ENCODE measurements at places on chromosomes 1 and 21.
A peak's percentile ranks its signal among the peaks of the same experiment; 100 is the strongest.

GRCh38 chr1:183249941-183250452 lies 63.9 kb downstream of the LAMC2 start:
- no peak for DNase-seq

- DNase-seq = no peak
Observed at GRCh38 chr21:42200906-42201614, 17.9 kb upstream of the ABCG1 start.

DNA sequence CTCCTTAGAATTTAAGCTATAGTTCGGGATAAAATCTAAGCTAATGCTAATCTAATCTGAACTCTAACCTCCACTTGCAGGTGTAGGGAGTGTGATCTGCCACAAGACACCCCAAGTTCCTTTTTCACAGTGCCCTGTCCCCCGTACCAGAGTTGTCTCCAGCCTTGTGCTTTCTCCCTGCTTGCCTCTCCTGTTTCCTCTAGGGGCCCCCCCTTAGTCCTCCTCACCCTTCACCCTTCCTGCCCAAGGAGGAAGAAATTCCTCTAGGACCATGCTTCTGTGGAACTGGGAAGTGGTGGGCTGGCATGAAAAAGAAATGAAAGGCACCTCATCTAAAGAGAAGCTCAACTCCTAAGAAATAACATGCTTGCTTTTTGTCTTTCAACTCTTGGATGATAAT lies 50.2 kb upstream of the BCL9 start:
- no peak for DNase-seq

- no peak for DNase-seq
Observed at GRCh38 chr1:101030881-101031280, 5.3 kb upstream of the DPH5 start.

DNA sequence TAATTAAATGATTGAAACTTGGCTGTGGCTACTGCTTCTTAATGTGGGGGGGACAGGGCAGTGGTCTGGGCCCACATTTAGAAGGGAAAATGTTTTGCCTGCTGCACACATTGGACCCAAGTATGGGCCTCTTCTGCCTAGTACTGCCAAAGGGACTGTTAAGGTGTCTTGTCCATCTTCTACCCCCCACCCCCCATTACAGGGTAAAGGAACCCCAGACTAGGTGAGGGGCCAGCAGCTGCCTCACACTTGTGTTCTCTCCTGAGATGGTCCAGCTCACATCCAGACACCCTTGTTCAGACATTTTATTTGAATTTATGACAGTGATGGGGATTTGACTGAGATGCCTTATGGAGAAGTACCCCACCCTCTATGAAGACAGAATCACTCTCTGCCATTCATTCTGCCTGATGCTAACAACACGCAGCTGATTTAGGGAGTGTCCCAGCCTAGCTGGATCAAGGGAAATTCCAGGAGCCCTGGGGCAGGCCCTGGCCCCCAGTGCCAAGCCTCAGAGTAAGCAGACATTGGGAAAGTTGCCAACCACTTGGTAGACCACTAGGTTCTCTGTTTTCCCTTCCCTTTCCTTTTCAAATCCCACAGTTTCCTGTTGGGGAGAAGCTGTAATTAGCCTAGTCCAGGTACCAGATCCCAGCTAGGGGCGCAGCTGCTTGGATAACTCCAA lies 42.1 kb downstream of the YARS1 start:
- DNase-seq = no peak

DNA sequence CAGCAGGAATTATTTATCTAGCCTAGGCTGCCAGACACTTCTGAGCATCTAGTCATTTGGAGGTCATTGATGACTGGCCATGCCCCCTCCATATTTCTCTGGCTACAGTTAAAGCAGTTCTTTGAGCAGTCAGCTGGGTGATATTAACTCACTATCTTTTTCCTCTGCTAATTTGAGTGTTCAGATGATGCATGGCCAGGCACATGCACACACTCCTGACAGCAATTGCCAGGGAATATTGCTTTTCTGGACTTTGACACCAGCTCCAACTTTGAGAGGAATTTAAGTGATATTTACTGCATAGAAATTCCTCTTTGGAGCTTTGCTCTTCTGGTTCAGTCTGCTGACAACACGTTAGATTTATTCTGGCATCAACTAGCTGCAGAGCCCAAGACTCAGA lies 52.6 kb downstream of the CD247 start:
- no peak for DNase-seq

- no peak for DNase-seq
Observed at GRCh38 chr1:177301425-177302124, 130.8 kb downstream of the BRINP2 start.

GRCh38 chr1:180103819-180104218 lies 50.9 kb upstream of the QSOX1 start:
- DNase-seq = no peak

DNA sequence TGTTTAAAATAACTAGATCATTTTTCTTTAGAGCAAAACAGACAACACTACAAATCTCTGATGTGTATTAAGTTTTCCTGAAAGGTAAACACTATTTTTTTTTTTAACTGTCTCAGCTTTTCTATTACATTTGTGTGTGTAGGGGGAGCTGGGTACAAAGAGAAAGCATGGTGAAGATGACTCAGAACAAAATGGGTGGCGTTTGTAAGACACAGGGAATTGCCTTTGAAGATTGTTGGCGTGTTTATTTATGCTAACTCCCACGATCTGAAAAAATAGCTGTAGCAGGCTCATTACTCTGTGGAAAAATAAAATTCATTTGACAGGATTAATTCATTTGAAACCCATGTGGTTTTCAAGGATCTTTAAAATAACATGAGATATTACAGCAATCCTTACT lies 285.1 kb downstream of the RYR2 start:
- no peak for DNase-seq

- DNase-seq = peak; percentile 39
Observed at GRCh38 chr1:14113841-14114567, 414.0 kb downstream of the PRDM2 start.

DNA sequence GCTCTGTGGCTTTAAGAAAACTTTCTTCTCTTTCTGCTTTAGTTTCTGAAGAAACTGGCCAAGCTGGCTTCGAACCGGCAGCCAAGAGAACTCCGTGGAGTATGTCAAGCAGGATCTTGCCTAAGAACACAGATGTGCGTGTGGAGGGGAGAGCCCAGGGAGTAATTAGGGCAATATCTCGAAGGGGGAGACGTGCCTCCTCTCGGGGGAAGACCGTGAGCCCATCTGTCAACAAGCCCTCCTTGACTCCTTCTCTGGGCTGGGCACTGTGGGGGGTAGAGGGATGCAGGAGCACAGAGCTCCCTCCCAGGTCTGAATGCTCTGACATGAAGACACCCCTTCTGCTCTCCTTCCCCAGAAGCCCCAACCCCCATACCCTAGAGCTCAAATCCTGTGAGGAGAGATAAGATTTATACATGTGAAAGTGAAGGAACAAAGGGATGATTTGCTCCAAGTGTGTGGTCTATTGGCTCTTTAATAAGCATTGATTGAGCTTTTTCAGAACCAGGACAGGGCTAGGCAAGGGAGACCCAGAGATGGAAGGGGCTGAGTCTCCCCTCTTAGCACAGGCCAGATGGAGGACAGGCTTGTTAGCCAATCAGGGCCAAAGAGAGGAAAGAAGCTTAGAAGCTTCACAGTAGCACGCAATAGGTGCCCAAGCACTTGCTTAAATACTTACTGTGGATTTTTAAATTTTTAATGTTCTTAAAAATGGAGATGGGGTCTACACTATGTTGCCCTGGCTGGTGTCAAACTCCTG lies 37.5 kb downstream of the EDN2 start:
- no peak for DNase-seq

- no peak for DNase-seq
Observed at GRCh38 chr1:96840396-96840795, 118.8 kb downstream of the PTBP2 start.

DNA sequence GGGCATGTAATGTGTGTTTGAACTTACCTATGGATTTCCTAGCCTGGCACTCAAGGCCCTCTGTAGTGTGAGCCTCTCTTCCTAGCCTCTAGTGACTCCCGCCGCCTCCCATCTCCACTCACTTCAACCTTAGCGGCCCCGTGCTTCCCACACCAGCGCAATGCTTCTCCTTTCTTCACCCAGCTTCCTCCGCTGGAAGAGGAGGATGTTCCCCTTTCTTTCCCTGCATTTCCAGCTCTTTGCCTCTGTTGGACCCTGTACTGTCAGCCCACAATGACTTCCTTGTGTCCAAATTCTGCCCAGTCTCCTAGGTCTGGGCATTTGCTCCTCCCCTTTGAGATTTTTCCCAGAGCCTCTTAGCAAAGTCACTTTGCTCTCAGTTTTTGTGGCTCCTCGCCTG lies 138.1 kb upstream of the IRF2BP2 start:
- DNase-seq = no peak

GRCh38 chr1:225559902-225560301 lies 93.0 kb downstream of the ENAH start:
- no peak for DNase-seq

DNA sequence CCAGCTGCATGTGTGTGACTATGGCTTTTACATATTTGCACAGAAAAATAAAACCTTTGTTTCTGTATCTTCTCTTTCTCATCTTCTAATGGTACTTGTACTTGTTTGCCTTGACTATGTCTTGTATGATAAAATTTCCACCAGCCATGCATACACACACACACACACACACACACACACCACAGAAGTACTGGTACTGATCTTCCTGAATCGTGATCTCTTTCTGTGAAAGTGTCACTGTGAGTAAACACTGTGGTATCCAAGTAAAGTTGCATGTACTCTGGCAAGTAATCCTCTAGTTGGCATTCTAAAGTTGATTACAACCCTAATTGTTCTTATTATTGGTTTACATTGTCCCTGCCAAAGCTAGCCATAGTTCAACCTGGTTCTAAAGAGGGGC lies 176.7 kb downstream of the CRB1 start:
- DNase-seq = no peak

- peak; percentile 84 for DNase-seq
Observed at GRCh38 chr1:163290025-163290640, 31.6 kb upstream of the NUF2 start.

- DNase-seq = peak; percentile 90
Observed at GRCh38 chr1:198157241-198157846, 546 bp downstream of the NEK7 start.

- DNase-seq = no peak
Observed at GRCh38 chr1:232168508-232168907, 461.4 kb downstream of the SIPA1L2 start.

DNA sequence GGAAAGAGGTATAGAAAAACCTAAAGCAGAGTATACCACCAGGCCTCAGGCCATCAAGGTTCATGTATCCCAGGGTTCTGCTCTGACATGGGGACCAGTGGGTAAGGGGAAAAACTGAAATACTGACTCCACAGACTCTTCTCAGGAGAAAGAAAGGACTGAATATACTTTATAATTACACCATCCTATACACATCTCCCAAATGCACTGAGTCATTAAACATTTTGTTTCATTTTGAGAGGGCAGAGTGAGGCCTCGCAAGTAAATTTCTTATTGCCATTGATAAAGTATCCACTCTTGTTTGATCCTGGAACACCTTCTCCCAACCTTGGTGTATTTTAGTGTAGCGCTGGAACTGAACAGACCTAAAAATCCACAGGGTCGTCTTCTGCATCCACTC lies 247.9 kb downstream of the SLC45A1 start:
- DNase-seq = no peak

DNA sequence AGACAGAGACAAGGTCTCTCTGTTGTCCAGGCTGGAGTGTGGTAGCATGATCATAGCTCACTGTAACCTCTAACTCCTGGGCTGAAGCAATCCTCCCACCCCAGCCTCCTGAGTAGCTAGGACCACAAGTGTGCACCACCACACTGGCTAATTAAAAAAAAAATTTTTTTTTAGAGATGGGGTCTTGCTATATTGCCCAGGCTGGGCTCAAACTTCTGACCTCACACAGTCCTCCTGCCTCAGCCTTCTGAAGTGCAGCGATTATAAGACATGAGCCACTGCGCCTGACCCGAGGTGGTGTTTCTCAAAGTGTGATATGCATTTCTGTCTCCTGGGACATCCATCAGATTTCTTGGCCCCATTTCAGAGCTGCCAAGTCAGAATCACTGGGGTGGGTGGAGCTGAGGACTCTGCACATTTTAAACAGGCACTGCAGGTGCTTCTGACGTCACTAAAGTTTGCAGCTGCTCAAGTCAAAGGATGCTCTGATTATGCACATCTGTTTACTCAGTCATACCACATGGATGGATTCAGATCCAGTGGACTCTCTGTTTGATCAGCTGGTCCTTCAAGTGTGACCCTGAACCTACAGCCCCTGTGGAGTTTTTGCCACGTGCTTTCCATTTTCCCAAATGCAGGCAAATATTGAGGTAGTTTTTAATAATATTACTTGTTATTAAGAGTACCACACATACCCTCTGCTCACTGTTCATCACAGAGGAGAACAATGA lies 21.4 kb downstream of the TGFB2 start:
- DNase-seq = peak; percentile 92

DNA sequence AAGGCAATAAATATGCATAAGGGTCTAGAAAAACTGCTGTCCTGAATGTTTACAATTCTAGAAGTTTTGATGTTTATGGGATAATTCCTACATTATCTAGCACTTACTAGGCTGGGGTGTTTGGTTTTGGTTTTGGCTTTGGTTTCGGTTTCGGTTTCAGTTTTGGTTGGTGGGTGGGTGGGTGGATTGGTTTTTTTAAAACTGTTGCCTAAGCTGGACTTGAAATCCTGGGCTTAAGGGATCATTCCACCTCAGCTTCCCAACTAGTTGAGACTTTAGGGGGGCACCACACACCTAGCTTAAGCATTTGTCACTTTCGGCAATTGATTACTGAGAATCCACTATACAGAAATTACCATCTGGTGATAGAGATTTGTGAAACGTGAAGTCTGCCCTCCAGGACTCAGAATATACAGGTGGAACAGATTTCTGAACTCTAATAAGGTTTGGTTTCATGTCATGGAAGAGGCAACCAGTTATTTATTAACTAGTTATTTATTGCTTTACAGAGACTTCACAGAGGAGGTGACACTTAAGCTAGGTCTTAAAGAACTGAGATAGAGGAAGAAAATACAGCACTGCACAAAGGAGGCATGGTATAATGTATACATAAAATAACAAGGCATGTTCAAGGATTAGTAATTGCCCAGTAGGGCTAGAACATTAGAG lies 69.6 kb downstream of the PIK3R3 start:
- no peak for DNase-seq

- no peak for DNase-seq
Observed at GRCh38 chr1:62514746-62515423, 78.0 kb downstream of the USP1 start.

GRCh38 chr21:41361786-41362604 lies at the start of gene MX2:
MX2 (plus strand) TSS chr21:41362027; CDS start chr21:41376907, 14,880 bp downstream.
- no peak for DNase-seq

Measured in NCI-H1417 (cell line).